ENCODE measurements at places on chromosomes 6 and 20. TPM values are rescaled to one million over a fixed set of nuclear protein-coding genes. Genes with fewer than 3 reads are reported as not detected.

The LGSN gene
- 2.7 TPM for total RNA-seq

The EPPIN gene
- not detected for total RNA-seq

The MOG gene
- not detected for total RNA-seq

The PACSIN1 gene
- total RNA-seq, result 0.05 TPM

The GPR31 gene
- not detected for total RNA-seq

Data from A549 treated with Mapracorat at 1 μM for 4 hours (cell line).